ENCODE measurements at places on chromosomes 1 and 21.

GRCh38 chr1:195637539-195637938 lies 970.7 kb downstream of the KCNT2 start:
- DNase-seq = no peak

- DNase-seq = no peak
Observed at GRCh38 chr21:25094695-25095094, 512.6 kb downstream of the MRPL39 start.

GRCh38 chr1:184356891-184357290 lies 29.9 kb upstream of the C1orf21 start:
- DNase-seq = no peak

DNA sequence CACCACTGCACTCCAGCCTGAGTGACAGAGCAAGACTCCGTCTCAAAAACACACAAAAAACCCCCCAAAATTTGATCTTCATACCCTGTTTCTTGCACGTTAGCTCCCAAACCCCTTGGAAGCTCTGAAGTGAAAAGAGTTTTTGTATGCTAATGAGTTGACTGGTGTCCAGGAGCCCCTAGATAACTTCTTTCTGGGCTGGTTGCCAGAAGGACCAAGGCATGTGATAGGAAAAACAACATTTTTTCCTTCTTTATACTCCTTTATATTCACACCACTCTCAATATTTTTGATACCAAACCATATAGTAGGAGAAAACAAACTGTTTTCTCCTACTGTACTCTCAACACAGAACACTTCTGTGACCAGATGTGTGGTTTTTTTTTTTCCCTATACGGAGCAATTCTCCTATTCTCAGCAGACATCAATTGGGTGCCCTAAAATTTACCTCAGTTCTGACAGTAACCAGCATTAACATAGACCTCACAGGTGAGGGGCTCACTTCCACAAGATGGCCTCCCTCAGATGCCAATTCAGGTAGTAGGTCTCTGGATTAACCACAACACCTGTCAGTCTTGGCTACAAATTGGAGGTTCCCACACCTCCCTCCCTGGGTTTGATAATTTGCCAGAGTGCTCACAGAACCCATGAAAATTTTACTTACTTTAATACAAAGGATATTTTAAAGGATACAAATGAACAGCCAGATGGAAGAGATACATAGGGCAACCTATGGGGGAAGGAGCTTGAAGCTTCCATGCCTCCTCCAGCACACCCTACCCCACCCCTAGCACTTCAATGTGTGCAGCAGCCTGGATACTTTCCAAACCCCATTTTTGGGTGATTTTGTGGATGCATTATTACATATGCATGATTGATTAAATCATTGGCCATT lies 25.6 kb downstream of the ZYG11B start:
- DNase-seq = no peak

GRCh38 chr1:110091381-110091780 lies 20.9 kb upstream of the UBL4B start:
- no peak for DNase-seq

DNA sequence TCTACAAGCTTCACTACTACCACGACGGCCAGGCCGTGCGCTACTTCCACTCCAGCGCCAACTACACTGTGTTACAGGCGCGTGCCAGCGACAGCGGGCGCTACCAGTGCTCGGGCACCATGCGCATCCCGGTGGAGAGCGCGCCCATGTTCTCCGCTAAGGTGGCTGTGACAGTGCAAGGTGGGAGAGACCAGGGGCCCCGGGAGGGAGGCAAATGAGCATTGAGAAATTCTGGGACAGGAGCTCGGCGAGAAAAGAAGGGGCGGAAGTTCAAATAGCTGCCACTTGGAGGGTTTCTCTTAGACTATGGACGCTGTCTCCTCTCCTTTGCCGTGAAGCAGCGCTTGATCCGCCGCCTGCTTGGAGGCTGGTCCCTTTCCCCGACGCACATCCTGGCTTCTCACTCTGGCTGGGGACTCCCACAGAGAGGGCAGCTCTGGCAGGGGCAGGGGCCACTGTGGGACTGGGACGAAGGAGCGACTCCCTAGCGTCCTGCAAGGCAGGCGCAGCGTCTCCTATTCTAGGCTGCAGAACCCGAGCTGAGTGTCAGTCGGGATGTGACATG lies 4.6 kb downstream of the FCRLB start:
- peak; percentile 8 for DNase-seq

DNA sequence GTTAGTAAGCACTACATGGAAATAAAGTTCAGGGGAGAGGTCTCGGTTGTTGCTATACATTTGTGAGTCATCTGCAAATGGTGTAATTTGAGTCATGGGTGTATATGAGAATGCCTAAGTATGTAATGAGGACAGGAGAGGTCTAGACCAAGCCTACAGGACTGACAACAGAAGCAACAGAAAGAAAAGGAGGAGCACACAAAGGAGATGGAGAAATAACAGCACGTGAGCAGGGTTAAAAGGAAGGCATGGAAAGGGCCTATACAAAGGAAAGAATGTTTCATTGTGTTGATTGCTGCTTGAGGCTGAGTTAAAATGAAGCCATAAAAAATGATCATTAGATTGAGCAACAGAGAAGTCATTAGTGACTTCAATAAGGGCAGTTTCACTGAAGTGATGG lies 28.0 kb upstream of the PRKAA2 start:
- no peak for DNase-seq

- no peak for DNase-seq
Observed at GRCh38 chr1:226985839-226986463, 45.9 kb downstream of the COQ8A start.

DNA sequence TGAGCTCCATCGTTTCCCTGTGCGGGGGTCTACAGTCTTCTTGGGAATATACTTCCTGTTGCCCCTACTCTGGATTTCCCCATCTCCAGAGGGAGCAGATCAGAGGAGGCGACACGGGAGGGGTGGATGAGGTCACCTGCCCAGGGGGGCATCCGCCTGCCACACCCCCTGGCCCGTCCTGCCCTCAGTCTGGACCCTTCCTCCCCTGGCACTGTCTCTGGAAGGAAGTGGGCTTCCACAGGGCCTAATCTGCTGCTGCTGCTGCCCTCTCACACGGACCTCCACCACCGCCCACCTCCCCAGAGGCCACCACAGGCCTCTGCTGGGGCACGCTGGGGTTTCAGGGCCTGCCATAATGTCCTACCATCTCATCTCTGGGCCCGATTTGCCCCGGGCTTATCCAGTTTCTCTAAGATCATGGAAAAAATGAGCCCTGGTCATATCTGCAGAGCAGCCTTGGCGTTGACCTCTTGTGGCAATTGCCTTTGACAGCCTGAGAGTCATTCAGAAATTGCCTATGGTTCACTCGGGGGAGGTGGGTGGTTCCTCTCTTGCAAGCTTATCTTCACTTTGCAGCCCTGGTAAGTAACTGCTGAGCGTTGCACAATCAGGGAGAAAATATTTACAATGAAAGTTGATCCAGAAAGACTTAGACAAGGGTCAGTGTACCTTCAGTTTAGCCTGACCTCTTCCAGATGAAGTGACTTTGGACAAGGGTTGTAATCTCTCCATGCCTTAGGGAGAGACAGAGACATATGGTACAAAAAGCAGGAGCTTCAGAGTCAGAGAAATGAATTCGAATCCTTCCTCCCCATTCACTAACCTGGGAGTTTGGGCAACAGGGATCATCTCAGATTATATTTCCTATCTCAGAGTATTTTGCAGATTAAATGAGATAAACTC lies 252.4 kb downstream of the TOMM20 start:
- DNase-seq = no peak

DNA sequence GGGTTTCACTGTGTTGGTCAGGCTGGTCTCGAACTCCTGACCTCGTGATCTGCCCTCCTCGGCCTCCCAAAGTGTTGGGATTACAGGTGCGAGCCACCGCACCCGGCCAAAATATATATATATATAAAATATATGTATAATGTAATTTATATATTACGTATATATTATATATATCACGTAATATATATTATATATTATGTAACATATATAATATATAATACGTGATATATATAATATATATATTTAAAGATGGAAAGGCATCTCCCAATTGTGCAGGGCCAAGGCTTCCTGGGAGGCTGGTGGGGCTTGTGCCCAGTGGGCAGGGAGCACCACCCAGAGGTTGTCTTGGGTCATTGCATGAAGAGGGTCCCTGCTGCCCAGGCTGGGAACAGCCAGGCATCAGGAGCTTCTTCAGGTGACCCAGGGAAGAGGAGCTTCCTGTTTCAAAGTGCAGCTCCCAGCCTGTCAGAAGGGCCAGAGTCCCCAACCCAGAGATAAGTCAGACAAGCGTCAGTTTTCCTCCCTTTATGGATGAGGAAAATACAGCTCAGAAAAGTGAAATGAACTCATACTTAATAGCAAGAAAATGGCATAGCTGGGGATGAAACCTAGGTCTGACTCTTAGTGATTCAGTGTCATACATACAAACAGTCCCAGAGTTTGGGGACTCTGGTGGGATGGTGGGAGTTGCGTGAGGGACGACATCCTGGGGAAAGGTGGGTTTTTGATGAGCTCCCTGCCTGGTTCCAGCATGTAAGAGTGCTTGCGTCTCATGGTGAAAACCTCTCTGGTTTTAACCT lies 12.0 kb downstream of the UBE2Q1 start:
- peak; percentile 19 for DNase-seq

DNA sequence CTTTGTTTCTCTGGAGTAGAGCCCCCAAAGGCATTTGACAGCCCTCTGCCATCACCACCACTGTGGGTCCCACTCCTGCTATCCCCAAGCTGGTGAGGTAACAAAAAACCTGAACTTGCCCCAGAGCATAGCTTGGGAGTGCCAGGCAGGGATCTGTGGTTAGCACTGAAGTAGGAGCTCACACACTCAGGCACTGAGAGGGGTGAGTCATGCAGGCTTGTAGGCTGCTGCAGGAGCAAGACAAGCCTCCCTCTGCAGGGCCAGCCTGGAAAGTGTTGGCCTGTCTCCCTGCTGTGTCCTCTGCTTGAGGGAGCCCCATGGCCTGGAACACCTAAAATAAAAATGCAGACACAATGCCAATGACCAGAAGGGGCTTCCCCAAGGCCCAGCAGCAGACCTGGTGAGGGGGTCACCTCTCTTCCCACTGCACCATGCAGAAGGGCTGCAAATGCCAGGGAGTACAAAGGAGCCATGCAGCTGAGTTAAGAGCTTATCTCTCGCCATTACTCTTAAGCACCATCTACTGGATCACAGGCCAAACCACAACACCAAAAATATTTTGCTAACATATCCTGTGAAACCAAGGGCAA lies 108.9 kb upstream of the POGK start:
- no peak for DNase-seq

DNA sequence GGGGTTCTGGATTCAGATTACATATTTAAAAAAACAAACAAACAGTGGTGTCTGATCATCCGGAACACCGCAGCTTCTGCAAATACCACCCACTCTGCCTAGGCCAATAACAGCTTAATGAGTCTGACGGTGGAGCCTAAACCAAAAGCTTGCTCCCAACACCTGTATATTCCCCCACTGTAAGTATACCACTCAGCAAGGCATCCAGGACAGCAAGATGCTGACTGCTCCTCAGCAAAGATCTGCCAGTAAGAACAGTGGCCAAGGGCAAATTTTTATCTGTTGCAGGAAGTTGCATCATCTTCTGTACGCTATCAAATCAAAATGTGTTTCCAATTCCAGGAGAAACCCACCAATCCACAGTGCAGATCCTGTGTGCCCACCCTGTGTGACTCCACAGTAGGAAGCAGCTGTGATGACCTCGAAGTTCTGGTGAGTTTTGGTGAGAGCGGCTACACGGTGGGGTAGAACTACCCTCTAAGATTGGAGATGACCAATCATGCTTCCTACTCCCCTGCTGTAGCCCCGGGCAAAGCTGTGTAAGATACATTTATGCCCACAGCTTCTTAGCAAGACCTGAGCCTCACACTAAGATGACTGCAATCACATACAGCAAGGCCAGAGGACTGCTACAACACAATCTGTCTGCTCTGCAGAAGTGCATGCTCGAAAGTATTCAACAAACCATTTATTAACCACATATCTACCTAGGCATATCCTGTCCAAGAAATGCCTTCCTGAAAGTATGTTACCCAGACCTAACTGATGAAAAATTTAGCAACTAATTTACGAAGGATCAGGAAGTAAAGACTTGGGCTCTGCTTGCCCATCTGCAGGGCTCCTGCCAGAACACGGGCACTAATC lies 30.5 kb downstream of the SIPA1L2 start:
- no peak for DNase-seq

DNA sequence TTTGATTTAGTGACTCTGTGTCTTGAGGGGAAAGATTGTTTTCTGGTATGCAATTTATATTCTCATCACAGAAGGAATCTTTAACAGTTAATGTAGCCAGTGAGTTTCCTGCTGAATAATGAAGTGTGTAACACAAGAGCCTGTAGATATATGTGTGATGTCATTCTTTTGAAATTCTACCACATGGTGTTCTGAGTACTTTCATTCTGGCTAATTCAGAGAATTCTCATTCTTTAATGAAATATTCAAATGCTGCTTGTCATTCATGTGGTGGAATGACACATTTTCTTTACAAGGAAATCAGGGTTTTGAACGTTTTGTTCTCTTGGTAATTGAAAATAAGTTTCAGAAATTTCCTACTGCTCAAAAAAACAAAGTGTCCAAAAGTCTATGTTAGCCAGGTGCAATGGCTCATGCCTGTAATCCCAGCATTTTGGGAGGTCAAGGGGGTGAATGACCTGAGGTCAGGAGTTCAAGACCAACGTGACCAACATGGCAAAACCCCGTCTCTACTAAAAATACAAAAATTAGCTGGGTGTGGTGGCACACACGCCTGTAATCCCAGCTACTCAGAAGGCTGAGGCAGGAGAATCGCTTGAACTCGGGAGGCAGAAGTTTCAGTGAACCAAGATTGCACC lies 79.6 kb downstream of the MAP3K21 start:
- no peak for DNase-seq

GRCh38 chr1:29803486-29803885 lies 567.2 kb downstream of the PTPRU start:
- no peak for DNase-seq

- no peak for DNase-seq
Observed at GRCh38 chr1:12032161-12032621, 12.9 kb downstream of the MIIP start.

- peak; percentile 59 for DNase-seq
Observed at GRCh38 chr1:203504400-203505250, 10.7 kb downstream of the OPTC start.

GRCh38 chr21:31216206-31216605 lies 127.9 kb downstream of the TIAM1 start:
- no peak for DNase-seq

DNA sequence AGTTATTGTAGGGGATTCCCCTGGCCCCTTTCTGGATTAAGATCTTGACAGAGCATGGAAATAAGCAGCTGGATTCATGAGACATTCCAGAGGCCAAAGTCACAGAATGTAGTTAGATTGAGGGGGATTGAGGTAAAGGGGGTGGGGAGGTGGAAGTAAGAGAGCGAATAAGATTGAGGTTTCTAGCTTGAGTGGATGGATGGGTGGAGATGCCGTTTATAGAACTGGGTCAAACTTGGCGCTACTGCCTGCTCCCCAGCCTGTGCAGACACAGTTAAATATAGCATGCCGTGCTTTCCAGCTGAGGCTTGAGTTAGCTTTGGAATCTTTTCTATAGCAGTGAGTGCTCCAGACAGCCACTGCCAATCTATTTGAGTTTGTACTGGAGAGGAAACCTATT lies 85.7 kb downstream of the DYRK1A start:
- no peak for DNase-seq

GRCh38 chr1:18868801-18869424 lies 9.5 kb upstream of the TAS1R2 start:
- DNase-seq = no peak

- no peak for DNase-seq
Observed at GRCh38 chr1:3441410-3441847, 13.0 kb upstream of the ARHGEF16 start.
